ENCODE measurements at places on chromosomes 7 and 10.

- DNase-seq: no peak
Observed at GRCh38 chr10:91883549-91884444, 25.5 kb downstream of the FGFBP3 start.

GRCh38 chr10:94027197-94027596 is 33.5 kb downstream of the PLCE1 start:
- no peak for DNase-seq

- no peak for DNase-seq
Observed at GRCh38 chr7:83365746-83366145, 203.1 kb upstream of the PCLO start.

GRCh38 chr10:79926037-79926436 is 22.9 kb downstream of the SFTPD start:
- no peak for DNase-seq

DNA sequence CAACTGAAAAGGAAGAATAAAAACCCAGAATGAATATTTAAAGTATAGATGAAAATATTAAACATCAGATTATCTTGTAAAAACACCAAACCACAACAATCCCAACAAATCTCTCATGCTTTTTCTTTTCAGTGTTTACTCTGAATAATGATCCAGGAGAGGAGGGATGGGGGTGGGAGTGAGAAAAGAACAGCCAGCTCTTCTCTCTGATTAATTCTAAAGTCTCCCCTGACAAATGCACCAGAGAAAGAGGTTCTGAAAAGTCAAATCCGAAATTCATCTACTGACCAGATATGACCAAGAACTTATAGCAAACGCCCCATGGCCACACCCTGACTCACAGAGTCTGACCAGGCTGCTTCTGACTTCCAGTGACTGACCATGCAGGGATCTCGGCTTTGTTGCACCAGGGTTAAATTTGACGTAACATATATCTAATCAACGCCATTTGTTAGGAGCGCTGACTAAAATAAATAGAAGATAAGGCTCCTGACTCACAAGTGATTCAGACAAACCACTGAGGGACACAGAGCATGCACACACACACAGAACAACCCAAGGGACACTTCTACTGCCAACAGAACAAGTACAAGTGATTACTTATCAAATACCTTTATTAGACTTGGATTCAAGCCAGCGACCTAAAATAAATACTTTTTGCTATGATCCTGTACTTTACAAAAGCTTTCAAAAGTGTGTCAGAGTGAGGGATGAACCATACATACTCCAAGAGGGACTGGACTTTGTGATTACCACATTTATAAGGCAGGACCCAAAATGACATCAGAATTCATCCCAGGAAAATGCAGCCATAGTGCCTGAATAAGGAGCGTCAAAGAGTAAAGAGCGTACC is 9.3 kb upstream of the SPOCK2 start:
- no peak for DNase-seq

- DNase-seq: no peak
Observed at GRCh38 chr7:19121977-19122588, 4.6 kb upstream of the TWIST1 start.

DNA sequence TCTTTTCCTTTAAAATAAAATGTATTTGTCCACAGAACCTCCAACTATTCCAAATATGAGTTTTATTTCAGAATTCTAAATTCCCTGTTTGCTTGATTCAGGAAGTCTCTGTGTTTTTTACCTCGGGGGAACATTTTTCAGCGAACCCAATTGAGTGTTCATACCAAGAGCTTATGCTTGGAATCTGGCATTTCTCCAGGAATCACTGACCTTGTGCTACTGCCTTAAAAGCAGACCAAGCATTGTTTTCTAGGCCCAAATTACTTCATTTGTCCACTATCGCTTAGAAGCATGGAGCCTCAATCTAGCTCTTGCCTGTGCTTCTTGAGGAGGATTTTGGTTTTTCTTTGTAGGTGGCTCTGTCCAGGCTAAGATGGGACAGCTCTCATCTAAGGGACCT is 59.4 kb downstream of the EBLN1 start:
- no peak for DNase-seq

GRCh38 chr10:80526742-80527141 is 11.0 kb upstream of the SH2D4B start:
- DNase-seq: no peak

DNA sequence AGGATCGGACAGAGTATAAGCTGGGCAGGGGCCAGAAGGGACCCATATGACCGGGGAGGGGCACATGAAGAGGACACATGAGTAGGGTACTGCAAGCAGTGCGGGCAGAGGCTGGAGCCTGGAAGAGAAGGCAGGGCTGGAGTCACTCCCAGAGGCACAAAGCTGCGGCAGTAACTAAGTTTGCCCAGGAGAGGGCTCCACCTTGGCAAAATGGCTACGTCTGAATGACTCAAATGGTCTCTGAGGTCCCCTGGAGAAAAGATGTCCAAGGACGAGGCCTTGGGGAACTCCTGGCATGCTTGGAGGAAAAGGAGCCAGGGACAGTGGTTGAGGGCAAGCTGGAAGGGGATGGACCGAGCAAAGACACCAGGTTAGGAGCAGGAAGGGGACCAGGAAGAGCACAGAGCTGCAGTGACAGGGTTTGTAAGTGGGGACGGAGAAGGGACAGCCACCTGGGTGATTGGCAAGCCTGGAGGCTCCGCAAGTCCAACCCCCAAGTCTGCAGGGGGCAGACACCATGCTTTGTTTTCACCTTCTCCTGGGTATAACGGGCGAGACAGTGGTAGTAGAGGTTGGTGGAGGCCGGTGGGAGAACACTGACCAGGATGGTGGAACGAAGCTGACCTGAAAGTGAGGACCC is 43.1 kb upstream of the LBX1 start:
- DNase-seq: no peak

DNA sequence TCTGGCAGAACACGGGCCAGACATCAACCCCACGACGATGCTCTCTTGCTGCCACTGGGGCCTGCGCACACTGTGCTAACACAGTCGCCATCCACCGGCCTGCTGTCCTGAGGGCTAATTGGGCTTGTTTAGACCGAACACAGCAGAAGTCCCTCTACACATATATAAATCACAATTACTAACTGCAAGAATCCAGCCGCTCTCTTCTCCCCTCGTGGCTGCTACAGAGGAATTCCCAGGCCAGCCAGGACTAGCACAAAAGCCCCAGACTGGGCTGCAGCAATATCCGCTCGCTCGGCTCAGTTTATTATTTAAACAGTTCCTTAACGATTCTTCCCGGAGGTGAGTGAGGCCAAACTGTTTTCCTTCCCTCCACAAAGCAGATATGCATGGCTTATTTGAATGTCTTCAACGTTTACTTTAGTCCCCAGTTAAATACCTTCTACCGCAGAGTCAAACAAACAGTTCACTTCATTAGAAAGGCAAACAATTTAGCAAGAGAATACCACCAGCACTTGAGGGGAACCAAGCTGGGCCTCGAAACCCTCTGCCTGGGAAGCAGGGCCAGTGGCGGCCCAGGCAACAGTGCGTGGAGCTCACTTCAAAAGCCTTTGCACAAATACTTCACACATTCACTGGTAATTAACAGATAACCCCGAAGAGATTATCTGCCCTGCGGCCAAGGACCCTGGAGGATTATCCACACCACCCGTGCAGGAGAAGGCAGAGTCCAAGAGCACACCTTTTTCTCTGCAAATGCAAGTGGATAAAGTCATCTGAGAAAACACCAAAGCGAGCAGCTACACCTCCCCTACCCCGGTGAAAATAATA is 145.3 kb downstream of the GLI3 start:
- DNase-seq: no peak

DNA sequence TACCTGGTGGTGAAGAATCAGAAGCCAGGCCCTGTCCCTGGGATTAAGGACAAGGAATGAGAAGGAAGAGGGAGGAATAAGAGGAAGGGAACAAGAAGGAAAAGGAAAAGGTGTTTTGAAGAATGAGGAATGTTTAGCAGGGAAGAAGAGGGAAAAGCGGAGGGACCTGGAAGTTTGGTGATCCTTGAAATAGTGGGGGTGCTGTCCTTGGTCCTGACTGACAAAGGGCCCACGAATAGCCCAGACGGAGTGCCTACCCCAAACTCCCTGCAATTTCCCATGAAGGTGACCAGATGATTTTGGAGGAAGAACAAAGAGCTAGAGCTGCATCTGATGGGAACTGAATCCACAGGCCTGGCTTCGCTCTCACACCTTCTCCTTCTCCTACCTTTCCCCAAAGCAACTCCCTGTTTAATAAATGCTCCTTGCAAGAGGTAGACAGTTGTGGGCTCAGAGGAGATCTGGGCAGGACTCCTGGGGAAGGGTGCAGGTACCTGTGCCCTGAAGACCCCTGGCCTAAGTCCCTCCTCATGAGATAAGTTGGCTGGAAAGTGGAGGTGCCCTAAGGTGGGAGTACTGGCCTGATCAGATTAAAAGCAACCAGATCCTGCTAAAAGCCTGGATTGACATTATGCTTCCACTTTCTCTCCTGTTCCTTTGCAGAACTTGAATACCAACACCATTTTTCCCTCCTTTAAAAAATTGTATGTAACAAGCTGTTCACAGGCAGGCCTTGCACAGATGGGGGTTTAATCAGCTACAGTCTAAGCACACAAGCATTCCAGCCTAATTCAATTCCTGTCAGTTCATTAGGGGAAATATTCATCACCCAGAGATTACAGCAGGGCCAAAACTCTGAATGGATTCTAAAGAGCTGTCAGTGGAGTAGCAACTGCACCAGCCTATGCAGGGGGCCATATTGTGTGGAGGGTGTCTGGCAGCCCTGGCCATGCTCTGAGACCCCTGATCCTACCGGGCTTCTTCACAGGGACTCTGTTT is 19.4 kb downstream of the KAZALD1 start:
- DNase-seq: no peak

DNA sequence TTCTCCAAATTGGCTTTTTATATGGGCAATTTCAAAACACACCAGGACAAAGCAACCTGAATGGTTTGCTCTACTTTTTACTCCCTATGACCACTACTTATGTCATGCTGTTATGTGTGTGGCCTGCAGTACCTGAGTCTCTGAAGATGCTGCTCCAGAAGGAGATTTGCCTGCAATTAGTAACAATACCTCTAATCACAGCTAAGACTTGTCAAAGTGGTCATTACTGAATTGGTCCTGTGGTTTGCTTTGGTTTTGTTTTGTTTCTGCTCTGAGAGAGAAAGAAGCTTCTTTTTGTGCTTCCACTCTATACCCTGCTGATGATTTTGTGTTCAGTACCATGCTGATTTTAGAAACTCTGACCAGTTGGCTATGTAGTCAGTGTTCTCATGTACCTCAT is 25.5 kb downstream of the HGF start:
- DNase-seq: no peak

DNA sequence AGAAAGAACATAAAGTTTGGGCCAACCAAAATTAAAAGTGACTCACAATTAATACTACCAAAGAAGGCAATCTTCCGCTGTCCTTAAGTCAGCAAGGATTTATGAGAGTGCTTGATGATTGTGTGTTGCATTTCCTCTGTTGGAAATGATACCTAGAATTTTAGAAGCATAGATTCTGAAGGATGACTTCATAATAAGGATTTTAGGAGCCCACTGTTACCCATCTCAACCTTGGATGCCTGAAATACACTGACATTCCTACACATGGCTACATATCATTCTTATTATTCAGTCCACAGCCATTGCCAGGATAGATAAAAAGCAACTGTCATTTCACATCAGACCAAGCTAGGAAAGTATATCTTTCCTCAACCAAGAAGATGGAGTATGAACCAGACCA is 823.8 kb downstream of the LRMDA start:
- no peak for DNase-seq

DNA sequence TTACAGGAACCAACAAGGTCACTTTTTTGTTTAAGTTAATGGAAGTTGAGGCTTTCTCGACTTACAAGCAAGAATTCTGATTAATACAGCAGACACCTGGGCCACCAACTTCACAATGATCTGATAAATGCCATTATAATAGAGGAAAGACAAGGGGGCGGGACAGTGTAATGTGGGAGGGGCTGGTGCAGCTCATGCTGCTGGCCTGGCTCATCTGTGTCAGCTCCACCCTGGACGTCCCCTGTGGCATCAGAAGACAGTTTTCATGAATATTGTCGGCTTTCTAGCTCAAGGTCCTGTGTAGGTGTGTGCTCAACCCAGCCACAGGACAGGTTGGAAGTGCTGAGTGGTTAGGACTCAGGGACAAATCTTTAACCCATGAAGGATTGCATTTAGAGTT is 57.0 kb downstream of the MTURN start:
- DNase-seq: no peak

DNA sequence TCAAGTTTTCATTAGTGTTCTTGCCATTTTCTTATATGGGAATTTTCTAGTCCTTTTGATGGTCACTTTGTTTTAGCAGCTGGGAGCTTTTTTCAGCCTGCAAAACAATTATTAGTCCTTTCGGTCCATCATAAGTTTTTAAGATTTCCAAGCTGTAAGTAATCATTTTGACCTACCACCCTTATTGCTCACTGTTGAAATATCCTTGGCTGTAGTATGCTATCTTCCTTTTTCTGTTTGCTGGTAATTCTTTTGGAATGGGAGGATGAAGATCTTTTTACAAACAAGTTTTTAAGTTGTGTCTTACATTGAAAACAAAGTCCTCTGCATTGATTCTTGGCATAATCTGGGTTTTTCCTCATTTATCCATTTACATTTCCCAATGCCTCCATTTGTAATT is 24.0 kb downstream of the BZW2 start:
- DNase-seq: no peak

GRCh38 chr7:77765906-77766800 is 32.1 kb downstream of the TMEM60 start:
- no peak for DNase-seq

- DNase-seq: no peak
Observed at GRCh38 chr7:89247207-89247606, 451.7 kb upstream of the TEX47 start.

DNA sequence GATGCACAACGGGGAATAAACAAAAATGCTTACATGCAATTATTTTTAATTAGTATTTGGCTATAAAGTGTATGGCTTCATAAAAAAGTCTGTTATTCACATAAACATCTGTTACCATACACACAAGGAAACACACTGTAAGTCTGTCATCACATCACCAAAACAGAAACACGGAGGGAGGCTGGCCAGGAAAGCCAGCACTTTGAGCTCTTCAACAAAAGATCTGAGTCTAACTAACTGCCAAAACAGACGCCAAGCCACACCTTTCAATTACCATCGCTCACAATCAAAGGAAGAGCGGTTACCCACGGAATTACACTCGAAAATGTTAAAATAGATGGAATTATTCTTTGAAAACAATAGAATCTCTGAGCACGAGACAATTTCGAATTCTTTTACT is 49.2 kb upstream of the MGMT start:
- peak; percentile 61 for DNase-seq

DNA sequence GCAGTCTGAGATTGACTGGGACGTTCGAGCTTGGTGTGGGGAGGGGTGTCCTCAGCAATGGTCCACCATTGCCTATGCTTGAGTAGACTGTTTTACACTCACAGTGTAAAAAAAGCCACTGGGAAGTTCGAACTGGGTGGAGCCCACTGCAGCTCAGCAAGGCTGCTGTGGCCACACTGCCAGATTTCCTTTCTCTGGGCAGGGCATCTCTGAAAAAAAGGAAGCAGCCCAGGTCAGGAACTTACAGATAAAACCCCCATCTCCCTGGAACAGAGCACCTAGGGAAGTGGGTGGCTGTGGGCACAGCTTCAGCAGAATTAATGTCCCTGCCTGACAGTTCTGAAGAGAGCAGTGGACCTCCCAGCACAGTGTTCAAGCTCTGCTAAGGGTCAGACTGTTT is 80.3 kb downstream of the BICC1 start:
- DNase-seq: no peak

Data from spinal cord (tissue), 10 donors.